Stimulated activated CD8-positive, alpha-beta memory T cell treated with anti-CD3 and anti-CD28 coated beads, Interleukin-15, amount 100 ng/mL, for 48 hours (primary cell): ENCODE measurements at places on chromosomes 6 and 20.

DNA sequence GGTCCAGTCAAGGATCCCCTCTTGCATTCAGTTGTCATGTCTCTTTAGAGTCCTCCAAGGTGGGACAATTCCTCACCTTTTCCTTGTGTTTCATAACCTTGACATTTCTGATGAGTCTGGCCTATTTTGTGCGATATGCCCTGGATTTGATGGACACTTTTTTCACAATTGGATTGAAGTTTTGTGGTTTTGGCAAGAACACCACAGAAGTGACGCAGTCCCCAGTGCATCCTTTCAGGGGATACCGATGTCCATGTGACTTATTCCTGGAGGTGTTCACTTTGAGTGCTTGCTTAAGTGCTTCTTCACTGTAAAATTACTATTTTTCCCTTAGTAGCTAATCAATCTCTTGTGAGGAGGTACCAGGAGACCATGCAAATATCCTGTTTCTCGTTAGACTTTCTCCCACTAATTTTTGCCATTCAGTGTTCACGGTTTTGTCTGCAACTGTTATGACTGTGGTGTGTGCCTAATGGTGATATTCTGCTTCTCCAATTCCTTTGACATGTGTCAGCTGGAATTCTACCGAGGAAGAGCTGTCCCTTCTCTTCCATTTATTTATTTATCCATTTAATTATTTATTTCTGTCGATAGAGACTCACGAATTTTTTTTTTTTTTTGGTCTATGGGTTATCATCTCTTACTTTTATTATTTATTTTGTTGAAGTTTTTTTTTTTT lies 30.8 kb downstream of the BPIFB4 start:
- DNase-seq, result no peak

DNA sequence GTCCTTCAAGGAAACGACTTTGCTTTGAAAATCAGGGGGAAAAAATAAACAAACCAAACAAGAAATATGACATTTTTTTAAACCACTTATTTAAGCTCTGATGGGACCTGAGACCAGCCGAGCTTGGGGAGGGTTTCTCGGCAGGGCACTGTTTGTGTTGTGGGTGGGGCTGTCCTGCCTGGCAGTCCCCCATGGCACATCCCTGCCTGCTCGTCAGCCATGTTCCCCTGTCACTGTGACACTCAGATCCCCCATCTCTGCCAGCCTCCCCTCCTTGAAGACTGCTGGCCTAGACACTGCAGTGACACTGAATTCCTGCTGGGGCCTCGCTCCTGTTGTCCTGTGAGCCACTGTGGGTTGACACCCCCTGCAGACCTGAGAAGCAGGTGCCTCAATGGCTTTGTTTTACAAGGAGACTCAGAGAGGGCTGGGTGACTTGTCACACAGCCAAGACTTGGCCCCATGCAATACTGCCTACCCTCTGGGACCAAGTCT lies 95.1 kb upstream of the PTPN1 start:
- no peak for DNase-seq

- no peak for DNase-seq
These were observed 30.7 kb downstream of the PARD6B start for GRCh38 chr20:50762045-50762422.

DNA sequence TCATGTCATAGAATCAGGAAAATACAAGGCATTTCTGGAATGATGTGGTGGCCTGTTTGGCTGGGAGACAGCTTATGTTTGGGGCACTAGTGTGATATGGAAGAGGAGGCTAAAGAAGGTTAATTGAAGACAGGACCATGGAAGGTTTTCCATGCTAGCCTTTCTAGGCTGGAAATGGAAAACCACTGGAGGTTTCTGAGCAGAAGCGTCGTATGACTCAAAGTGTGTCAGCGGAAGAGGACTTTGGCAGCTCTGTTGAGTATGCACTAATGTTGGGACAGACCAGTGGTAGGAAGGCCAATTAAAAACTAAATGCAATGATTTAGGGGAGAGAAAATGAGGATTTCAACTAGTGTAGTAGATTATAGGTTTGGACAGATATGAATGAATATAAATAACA lies 413.1 kb downstream of the PLCB1 start:
- no peak for DNase-seq
